ENCODE measurements at places on chromosomes 7 and 10.
A peak's percentile ranks its signal among the peaks of the same experiment; 100 is the strongest.

GRCh38 chr7:65988084-65988483, 6.1 kb upstream of the GUSB start:
- DNase-seq = no peak

- DNase-seq = no peak
Observed at GRCh38 chr7:31096198-31096876, 44.2 kb downstream of the ADCYAP1R1 start.

GRCh38 chr10:30197186-30197585, 137.8 kb upstream of the JCAD start:
- no peak for DNase-seq

- DNase-seq = no peak
Observed at GRCh38 chr7:25669961-25670841, 441.9 kb upstream of the NPVF start.

DNA sequence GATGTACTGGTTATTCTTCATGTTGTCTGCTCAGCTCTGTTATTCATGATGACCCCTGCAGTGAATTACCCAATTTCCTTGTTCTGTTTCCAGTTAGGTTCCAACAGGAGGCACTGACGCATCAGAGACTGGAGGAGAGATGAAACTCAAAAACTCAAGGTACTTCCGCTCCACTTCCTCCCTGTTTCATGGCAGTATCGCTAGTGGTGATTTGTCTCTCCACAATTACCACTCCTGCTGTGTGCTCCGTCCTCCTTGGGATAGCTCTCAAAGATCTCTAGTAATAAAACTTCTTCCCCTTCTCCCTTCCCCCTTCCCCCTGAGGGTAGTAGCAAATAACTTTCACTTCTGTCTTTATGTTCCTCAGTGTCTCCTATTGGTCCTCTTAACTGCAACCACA, 107.4 kb upstream of the ABCB5 start:
- DNase-seq = peak; percentile 6

GRCh38 chr10:119177708-119178371, 772 bp downstream of the PRDX3 start:
- DNase-seq = peak; percentile 21

- no peak for DNase-seq
Observed at GRCh38 chr10:76047521-76047920, 616.1 kb downstream of the LRMDA start.

DNA sequence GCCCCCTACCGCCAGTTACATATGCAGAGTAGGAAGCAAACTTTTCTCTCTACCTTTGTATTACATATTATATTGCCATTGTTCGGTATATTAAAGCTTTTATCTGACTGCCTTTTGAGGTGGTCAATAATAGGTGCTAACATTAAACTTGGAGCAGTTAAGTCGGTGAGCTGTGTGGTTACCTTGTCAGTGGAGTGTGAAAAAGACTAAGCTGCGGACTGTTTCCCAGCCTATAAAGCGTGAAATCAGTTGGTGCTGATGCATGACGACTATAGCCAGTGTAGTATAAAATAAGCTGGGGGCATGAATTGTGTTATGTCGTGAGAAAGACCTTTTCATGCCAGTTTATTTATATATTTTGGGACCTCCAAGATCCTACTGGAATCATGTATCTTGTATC, 33.7 kb downstream of the R3HCC1L start:
- no peak for DNase-seq

DNA sequence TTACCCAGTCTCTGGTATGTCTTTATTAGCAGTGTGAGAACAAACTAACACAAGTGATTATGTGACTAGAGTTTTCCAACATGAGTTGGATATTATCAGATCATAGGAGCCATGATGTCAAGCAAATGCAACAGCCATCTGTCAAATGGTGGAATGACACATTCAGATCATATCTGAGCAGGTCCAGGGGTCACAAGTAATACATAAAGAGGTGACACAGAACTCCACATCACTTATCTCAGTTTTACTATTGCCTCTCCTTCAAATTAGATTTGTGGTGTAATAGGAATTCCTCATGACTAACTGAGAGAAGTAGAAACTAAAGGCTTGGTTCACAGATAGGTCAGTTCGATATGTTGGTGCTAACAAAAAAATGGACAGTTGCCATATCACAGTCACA, 12.2 kb upstream of the SAMD9L start:
- no peak for DNase-seq

GRCh38 chr7:18901351-18901750, 216.1 kb downstream of the TWIST1 start:
- DNase-seq = no peak

- DNase-seq = peak; percentile 48
Observed at GRCh38 chr10:69831231-69831855, 29.6 kb downstream of the COL13A1 start.

DNA sequence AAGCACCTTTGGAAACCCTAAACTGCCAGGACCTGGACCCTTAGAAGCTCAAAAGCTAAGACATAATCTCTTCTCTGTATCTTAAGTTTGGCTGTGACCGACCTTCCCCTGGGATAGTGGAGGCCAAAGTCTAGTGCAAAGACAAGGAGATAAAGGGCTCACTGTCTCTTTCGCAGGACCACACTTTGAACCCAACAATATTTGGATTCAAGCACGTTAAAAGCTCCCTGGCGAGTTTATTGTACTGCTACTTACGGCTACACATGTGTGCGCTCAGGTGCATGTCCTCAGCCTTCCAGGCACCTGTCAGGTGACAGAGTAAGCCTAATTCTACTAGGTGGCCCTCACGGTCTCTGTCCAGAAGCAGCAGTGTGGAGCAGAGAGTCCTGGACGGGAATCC, 55.9 kb downstream of the PNLIPRP2 start:
- no peak for DNase-seq

DNA sequence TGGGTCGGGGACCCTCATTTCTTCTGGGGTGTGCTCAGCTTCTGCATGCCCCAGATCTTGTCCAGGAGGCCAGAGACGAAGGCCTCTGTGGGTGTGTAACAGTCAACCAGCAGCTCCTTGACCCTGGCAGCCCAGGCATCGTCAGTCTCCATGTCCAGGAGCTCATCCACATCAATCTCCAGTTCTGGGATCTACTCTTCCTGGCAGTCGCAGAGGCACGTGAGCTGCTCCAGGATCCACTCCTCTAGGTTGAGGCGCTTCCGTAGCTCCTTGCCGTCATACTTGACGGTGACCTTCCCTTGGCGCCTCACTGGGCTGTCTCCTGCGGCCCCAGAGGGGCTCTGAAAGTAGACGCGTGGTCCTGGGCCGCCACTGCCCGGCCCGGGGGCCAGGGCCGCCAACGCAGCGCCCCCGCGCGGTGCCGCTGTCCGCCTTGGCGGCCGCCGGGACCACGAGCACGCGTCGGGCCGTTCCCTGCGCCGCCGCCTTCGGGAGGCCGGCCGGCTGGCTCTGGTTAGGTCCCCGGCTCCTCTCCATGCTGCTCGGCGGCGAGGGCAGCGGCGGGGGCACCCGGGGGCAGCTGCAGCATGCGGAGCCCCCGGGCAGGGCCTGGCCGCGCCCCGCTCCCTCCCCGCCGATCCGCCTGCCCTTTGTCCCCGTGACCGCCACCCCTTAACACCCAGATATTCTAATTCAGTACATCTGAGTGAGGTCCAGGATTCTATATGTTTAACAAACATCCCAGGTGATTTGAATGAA, 170.5 kb downstream of the SEPTIN7 start:
- DNase-seq = no peak

DNA sequence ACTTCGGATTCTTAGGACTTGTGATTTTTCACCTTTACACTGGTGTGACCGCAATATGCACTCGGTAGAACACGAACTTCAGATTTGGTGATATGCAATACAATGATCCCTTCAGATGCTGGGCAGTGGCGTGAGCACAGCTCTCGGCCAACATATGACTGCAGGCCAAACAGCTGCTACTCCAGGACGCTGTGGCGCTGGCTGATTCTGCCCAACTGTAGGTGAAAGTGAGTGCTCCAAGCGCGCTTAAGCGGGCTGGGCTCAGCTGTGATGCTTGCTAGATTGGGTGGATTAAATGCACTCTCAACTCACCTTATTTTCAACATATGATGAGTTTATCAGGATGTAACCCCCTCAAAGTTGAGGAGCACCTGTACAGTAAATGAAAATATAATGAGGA, 137.6 kb upstream of the RET start:
- DNase-seq = no peak

DNA sequence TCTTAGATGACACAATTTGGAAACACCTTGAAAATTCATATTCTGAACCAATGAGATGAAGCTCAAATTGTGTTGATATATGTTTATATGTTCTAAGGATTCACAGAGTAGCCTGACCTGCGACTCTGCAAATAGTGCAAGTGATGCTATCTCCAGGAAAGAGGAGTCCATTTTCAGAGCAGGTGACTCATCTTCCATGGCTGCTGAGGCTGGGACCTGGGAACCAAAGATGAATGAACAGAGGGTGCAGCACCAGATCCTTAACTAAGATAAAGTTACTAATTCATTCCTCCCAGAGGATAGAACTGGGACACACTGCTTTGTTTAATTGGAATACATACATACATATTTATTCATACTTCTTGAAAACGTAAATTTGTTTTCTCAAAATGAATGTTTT, 240.6 kb upstream of the SEMA3C start:
- DNase-seq = peak; percentile 51

DNA sequence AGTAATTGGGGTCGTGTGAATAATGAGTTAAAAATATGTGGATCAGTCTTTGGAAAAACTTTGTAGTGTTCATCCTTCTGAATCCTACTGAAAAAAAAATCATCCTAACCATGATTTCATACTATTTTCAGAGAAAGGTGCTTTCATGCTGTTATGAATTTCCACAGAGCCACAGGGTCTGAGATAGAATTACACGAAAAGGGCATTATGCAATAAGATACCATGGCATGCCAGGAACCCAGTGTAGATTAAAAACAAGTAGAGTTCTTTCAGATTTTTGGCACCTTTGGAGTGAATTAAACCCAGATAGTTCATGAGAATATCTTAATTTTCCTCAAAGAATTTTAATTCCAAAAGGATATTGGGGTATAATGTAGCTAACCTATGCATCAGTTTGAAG, 47.5 kb upstream of the AGMO start:
- no peak for DNase-seq

DNA sequence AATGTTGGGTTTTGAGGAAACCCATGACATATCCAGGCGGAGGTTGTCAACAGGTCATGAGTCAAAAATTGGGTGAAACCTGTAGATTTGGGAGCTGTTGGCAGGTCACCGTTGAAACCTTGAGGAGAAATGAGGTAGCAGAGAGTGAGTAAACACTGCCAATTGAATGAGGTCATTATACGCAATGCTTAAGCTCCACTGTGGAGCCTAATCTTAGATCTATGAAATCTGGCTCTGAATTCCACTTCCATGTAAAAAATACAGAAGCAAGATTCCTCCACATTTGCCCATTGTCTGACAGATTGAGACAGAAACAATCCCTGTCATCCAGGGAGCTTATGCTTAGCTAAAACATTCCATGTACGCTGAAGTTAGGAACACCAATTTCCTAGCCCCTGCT, 76.0 kb upstream of the IL6 start:
- DNase-seq = no peak

GRCh38 chr7:64516451-64516850, 46.4 kb downstream of the ZNF680 start:
- no peak for DNase-seq

- DNase-seq = no peak
Observed at GRCh38 chr7:141974831-141975230, 1.3 kb upstream of the TAS2R38 start.

DNA sequence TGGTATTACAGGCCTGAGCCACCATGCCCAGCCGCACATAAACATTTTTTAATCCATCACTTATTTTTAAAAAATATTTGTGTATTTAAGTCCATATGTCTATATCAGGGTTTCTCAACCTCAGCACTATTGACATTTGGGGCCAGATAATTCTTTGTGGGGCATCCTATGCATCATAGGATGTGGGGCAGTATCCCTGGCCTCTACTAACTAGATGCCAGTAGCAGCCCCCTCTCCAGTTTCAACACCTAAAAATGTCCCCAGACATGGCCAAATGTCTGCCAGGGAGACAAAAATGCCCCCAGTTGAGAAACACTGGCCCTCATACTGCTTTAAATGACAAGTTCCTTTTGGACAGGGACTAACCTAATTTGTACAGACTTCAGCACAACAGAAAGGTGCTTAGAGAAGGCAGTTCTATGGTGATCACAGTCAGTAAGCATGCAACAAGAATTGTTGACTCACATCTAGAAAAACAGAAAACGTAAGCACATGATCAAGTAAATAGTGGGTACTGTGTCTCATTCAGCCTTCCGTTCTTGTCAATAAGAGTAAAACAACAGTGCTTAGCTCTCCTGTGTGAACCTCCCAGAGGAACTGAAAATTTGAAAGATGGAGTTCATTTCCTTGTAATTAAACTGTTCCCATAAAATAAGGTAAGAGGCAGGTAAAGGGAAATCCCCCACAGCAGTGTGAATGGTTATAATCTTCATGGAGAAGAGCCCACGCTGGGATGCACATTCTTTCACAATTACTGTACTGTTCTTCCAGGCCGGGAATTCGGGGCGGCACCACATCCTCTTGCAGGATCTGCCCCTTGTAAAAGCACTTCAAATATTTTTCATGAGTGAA, 17.3 kb upstream of the ADRB1 start:
- DNase-seq = peak; percentile 85

GRCh38 chr10:63760034-63760707, 239.0 kb downstream of the REEP3 start:
- no peak for DNase-seq

- DNase-seq = no peak
Observed at GRCh38 chr10:86167762-86168128, 198.8 kb downstream of the GRID1 start.
